ENCODE measurements at places on chromosomes 4 and X.

- DNase-seq, result peak; percentile 73
These were observed 12.7 kb downstream of the ART3 start for GRCh38 chr4:76087007-76087769.

GRCh38 chr4:88814043-88814617 lies 116.5 kb upstream of the NAP1L5 start:
- no peak for DNase-seq

DNA sequence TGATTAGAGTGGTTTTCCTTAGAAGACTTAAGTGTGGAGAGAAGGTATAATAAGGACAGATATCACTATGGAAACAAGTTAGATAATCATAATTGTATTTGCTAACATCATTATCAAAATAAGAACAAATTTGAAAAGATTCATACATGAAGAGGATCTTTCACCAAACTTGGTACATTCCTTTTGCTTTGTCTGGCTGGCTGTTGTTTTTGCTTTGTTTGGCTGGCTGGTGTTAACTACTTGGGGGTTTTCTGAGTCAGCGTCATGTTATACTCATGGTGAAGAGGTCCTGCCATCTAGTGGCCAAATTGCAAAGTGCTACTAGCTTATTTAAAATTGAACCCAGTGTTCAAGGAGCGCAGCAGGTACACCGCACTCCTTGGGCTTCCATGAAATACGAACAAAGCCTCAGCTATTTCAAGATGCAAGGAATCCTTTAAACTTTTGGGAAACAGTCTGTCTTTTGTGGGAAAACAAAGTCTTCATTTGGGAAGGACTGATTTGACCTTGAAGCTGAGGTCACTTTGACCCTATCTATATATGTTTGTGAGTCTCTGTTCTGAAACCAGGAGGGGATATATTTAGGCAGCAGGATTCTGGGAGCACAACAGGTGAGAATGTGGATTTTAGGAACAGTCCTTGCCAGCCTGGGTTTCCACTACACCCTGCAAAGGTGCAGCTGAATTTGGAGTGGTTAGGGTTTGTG lies 129.7 kb downstream of the PLS3 start:
- peak; percentile 77 for DNase-seq

- no peak for DNase-seq
These were observed 54.6 kb upstream of the CLCN4 start for GRCh38 chrX:10102046-10102704.

DNA sequence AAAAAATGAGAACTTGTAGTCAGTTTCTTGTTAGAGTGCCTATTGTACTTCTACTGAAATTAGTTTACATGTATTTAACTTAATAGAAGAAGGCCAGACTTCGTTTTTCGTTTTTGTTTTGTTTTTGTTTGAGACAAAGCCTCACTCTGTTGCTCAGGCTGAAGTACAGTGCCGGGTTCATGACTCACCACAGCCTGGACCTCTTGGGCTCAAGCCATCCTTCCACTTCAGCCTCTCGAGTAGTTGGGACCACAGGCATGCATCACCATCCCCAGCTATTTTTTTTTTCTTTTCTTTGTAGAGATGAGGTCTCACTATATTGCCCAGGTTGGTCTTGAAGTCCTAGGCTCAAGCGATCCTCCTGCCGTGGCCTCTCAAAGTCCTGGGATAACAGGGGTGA lies 793.9 kb downstream of the ADGRL3 start:
- DNase-seq, result peak; percentile 25

DNA sequence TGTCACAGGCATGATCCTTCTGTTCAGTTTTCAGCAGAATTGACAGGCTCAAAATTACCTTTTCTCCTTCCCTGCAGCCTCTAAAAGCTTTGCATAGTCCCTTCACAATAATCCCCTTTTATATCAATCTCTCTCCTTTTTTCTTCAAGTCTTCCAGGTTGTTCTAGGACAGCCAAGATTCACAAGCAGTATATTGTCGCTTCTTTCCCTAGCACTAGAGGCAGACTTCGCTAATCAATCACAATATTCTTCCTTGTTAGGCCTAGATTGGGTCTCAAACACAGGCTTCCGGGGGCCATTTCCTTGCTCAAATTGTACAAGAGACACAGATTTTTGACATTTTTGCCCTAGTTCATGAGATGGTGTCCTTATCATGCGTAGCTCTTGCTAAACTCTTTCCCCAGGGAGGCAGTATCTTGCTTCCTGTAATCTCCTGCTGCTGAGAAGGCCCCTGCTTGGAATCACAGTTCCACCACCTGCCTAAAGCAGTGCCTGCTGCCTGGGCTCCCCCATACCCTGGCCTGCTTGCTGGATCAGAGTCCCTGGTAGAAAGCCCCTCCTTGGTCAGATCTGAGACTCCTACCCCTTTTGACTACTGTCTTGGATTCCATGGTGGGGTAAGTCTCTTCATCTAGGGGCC lies 57.3 kb downstream of the DMP1 start:
- no peak for DNase-seq

DNA sequence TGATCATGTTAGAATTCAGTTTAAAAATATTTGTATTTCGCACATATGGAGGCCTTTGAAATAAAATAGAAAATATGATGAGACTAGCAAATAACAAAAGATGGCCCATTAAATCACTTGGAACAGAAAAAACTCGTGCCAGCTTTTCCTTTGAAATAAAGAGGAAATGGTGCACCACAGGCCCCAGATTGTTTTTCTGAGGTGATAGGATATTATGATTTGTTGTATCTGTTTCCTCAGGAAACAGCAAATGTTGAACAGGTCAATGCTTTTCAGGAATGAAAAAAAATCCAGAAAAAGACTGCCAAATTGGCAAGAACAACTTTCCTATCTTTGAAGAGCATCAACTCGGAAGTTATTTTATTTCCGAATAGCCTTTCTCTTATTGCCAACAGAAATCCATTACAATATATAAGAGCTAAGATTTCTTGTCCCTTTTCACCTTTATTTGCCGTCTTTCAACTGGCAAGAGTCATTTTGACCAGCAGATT lies at the start of gene SMR3B:
SMR3B (plus strand) TSS at position 441 of the 491 bp plus-strand sequence. CDS start 1,380 bp downstream, outside the sequence.
- DNase-seq, result no peak

DNA sequence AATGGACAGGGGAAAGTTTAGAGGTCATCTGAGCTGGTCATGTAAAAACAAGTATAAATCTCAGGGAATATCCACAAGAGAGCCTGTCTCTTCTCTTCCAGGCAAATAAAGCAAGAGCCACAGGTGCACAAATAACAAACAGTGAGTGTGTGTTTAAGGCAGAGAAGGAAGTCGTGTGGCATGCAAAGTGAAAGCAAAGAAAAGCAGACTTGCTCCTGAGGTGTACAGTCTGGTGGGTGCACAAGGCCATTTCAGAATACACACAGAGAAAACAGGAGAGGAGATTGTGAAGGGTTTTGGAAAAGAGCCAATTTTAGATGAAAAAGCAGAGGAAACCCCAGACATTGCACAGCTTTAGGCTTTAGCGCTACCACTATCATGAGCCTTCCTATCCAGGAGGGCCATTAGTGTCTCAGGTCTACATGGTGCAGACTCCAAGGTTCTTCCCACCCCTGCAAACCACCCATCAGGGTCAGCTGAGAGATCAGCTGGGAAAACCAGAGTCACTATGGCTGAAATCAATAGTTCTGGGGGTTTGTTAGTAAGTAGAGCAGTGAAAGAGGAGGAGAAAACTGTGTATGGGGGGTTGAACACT lies 355.8 kb downstream of the KLHL4 start:
- no peak for DNase-seq

DNA sequence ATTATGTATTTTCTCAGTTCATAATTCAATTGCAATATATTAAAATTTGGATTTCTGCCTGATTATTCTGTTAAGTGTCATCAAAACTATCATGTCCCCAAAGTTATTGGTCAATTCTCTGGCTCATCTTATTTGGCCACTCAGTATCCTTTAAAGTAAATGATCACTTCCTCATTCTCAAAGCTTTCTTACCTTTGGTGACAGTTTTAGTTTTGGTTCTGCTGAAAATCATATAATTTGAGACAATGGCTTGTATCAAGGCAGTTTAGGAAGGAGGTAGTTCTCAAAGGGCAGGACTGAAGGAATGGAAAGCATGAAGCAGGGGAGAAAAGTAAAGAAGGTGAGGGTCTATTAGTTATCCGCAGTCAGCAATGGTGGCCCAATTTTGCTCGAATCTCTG lies 1832.1 kb downstream of the ARAP2 start:
- DNase-seq, result no peak

DNA sequence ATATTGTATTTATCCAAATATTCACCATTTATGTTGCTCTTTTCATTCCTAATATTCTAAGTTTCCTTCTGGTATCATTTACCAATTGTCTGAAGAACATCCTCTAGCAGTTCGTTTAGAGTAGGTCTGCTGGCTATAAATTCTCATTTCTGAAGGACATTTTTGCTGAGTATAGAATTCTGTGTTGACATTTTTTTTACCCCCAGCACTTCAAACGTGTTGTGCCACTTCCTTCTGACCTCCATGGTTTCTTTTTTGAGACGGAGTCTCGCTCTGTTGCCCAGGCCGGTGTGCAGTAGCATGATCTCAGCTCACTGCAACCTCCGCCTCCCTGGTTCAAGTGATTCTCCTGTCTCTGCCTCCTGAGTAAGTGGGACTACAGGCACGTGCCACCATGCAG lies 26.4 kb downstream of the JADE3 start:
- DNase-seq, result no peak

DNA sequence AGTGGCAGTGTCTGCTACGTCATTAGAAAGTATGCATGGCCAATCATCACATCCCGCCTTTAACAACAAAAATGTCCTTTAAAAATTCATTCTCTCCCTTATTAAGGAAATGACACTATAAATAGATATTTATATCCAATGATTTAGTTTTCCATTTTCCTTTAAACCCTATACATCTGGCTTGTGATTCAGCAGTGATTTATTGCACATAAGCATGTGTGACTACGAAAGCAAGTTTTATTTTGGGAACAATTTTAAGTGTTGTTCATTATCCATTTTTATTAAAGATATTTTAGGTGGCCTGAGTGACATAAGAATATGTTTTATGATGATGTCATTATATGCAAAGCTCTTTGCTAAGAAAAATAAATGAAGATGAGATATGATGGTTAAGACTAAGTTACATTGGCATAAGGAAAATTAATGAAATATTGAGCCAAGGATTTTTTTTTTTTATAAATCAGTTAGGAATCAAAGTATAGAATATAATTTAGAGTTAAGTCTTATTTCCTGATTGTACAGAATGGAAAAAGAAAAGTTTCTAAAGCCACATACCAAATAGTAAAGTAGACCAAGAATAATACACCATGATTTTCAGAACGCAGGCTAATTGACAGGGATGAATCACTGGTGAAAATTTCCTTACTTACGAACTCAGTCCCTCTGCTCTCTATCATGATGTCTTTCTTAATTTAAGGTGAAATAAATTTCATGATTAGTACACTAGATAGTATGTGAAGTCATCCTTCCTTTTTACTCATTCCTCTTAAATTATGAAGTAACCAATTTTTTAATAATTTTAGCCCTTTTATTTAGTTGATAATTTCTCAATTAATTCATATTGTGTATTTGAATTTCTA lies 822.4 kb downstream of the FAT4 start:
- DNase-seq, result no peak

GRCh38 chr4:189504220-189504619 lies 436.5 kb upstream of the FRG1 start:
- no peak for DNase-seq

GRCh38 chrX:17361620-17362019 lies 13.4 kb upstream of the NHS start:
- DNase-seq, result no peak

DNA sequence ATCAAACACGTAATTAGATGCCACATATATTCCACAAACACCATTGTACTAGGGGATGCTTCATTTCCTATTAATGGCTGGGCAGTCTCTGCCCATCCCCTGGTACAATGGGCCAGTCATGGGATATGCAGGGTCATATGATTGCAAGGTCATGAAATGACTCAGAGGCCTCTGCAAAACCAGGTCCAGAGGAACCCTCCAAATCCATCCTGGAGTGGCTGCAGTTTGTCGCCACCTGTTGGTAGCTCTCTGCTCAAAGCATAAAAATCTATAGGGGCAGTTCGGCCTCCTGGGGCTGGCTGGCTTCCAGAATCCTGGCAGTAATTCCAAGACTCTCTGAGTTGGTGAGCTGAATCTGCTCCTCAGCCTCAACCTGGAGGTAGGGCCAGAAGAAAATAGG lies 22.9 kb upstream of the PUDP start:
- DNase-seq, result peak; percentile 51

- DNase-seq, result no peak
These were observed 18.3 kb downstream of the ZNF518B start for GRCh38 chr4:10438924-10439323.

- no peak for DNase-seq
These were observed 1041.6 kb upstream of the PRKX start for GRCh38 chrX:4754878-4755604.

GRCh38 chr4:149158817-149159216 lies 656.8 kb downstream of the IQCM start:
- DNase-seq, result no peak

GRCh38 chrX:69228732-69229131 lies 63.5 kb upstream of the PJA1 start:
- DNase-seq, result no peak

- DNase-seq, result peak; percentile 34
These were observed 2164.0 kb downstream of the PCDH7 start for GRCh38 chr4:32884198-32884597.

GRCh38 chrX:153065389-153065788 lies 6.9 kb upstream of the PNMA6A start:
- DNase-seq, result peak; percentile 1

GRCh38 chr4:170777663-170778062 lies 687.9 kb upstream of the AADAT start:
- no peak for DNase-seq

GRCh38 chrX:119190831-119191230 lies 45.3 kb upstream of the PGRMC1 start:
- no peak for DNase-seq

GRCh38 chr4:24033626-24034025 lies 143.8 kb upstream of the PPARGC1A start:
- no peak for DNase-seq

- no peak for DNase-seq
These were observed 50.3 kb downstream of the DKK2 start for GRCh38 chr4:106985830-106986229.

GRCh38 chrX:148629434-148629833 lies 129.0 kb downstream of the AFF2 start:
- no peak for DNase-seq

DNA sequence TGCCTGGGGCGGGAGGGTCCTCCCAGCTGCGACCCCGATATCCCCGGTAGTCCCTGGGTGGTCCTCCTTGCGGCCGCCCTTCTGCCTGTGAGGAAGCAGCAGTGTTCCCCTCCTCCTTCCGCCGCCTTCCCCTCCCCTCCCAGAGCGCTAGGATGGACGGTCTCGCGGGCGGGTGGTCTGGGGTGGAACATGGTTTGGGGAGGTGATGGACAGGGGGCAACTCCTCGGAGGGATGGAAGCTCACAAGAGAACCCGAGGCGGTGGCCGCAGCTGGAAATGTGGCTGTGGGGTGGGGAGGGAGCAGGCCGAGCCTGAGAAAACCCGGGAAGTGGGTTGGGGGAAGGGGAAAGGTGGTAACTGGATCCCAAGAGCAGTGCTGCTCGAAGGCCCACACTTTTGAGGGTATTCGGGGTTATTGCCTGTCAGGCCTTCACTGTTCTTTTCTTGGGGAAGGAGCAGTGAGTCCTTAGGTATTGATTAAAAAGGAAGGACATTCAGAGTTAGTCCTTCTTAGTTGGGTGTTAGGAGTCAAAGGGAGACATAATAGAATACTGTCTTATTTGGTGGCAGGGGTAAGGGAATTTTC lies 581 bp downstream of the UBE2K start:
- DNase-seq, result peak; percentile 37

- no peak for DNase-seq
These were observed 84.9 kb downstream of the ARHGAP6 start for GRCh38 chrX:11580789-11581188.

- DNase-seq, result no peak
These were observed 244.7 kb downstream of the PALLD start for GRCh38 chr4:168741281-168742173.

Measured in kidney tubule cell (primary cell).